ENCODE measurements at places on chromosomes 11 and 22.

GRCh38 chr11:75191330-75191717 is 40.4 kb downstream of the SLCO2B1 start:
- DNase-seq: no peak

DNA sequence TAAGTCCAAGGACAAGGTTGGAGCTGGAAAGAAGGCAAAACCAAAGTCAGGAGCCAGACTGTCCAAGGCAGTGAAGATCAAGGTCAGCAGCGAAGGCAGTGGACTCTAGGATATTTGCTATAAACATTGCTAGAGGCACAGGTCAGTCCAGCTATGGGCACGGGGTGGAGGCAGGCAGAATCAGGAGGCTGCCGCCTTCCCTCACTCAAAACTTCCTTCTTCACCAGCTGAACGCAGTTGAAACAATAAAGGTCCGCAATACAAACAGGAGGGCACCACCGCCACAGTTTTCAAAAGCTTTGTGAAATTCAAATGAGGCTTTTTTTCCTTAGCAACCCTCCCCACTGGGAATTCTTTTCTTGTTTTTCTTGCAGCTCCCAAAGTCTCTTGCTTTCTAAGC is 372.4 kb downstream of the NXPE2 start:
- no peak for DNase-seq

DNA sequence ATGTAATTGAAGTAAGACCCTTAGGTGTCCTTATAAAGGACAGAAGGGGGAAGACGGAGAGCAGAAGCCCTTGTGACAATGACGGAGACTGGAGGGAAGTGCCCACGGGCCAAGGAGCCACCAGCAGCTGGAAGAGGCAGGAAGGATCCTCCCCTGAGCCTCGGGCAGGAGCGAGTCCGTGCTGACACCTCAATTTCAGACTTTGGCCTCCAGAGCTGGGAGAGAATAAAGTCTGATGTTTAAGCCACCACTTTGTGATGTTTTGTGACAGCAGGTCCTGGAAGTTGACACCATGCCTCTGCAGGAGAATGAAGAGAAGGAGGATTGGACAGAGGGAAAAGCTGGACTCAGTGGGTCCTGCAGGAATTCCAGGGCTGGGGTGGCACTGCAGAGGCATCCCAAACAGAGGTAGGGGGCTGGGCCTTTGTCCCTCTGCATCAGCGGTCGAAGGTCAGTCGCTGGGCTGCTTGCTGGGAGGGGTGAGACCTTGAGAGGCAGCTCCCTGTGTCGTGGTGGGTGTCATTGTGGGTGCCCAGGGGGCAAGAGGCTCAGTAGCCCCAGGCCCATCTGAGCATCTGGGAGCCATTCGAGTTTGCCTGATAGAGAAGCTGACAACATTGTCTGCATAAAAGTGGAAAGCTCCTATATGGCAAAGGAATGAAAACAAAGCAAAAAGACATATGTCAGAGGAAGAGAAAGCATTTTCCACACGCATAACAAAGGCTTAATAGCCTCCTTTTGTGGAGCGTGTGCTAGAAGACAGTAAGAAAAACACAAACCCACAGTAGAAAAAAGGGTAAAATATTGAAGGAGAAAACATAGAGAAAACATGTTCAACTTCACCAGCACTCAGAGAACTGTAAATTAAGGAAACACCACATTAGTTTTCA is 68.8 kb downstream of the RTL6 start:
- DNase-seq: no peak

- DNase-seq: no peak
These were observed 7.5 kb upstream of the ST3GAL4 start for GRCh38 chr11:126347751-126348668.

- no peak for DNase-seq
These were observed 1.5 kb downstream of the GALNT18 start for GRCh38 chr11:11620173-11620920.

GRCh38 chr11:17528906-17529843 is 15.0 kb downstream of the USH1C start:
- no peak for DNase-seq

DNA sequence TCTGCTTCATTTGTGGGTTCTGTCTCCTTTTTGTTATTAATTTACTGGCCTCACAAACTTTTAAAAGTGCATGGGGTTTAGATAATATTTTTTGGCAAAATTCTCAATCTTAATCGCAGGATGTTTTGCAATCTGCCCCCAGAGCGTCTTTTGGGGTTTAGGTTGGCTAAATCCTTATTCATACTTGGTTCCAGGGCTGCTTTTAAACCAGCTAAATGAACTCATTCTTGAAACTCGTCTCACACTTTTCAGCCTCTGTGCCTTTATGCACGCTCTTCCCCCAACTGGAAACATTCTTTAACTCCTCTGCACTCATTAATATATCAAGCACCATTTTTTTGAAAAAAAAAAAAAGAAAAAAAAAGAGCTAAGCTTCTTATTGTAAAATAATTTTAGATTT is 131.7 kb downstream of the KIF18A start:
- no peak for DNase-seq

- DNase-seq: no peak
These were observed 15.4 kb downstream of the ARHGEF17 start for GRCh38 chr11:73323464-73323863.

DNA sequence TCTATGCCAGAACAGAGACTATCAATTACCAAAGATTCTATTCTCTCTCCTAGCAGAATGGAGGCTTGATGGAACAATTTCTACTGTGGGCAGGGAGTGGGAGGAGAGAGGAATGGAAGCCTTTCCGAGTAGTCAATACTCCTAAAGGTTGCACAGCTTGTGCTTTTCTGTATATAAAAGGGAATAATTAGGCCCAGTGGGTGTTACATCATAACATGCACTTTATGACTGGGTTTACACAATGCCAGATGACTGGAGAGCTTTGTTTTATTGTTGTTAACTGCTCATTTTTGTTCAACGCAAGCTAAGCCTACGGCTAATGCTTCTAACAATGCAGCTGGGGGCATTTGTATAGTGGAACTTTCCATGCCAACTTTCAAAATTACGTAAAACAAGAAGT is 2237.9 kb upstream of the RAG2 start:
- DNase-seq: no peak

DNA sequence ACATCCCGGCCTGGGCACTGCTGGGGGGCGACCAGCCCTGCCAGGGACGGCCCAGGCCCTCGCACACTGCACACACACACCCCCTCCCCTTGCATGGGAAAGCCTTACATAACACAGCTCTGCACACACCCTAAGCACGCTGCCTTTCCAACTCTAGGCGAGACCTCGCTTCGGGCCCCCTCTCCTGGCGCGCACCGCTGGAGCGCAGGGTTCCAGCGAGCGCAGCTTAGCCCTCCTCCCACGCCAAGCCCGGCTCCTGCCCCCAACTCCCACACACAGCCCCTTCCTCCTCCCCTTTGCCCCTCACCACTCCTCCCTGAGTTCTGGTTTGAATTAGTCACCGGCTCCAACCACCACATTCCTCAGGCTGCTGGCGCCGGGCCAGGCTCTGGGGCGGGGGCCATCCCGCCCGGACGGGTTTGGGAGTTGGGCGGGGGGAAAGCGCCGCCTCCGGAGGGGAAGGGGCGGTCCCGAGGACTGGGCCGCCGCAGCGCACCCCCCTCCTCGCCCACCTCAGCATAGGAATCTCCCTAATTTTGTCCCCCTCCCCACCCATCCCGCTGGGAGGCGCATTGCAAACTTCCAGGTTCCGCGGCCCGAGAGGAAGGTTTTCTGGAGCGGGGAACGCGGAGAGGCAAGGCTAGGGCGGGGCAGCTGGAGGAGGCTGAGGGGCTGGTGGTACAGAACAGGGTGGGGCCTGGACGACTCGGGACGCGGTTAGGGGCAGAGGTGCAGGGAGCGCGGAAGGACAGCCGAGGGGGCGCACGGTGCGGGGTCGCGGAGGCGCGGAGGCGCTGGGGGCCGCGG is 966 bp downstream of the AHNAK start:
- peak; percentile 72 for DNase-seq

DNA sequence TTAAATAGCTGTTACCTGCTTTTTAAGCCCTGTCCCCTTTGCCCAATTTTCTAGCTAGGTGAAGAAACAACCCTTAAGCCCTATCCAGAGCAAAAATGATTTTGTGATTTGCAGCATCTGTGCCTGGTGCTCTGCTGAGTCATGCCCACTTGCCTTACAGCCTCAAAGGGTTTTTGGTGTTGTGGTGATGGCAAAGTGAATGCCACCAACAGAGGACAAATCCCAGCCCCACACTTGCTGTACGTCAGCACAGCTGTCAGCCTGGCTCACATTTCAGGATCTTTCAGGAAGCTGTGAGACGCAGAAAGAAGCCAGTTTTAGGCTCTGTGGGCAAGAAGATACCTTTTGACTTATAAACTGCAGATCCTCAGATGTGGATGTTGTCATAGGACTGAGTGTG is 401.7 kb downstream of the TENM4 start:
- DNase-seq: no peak

- no peak for DNase-seq
These were observed 353.9 kb upstream of the TENM4 start for GRCh38 chr11:79794484-79795393.

GRCh38 chr22:49418943-49419342 is 408.7 kb downstream of the BRD1 start:
- no peak for DNase-seq

DNA sequence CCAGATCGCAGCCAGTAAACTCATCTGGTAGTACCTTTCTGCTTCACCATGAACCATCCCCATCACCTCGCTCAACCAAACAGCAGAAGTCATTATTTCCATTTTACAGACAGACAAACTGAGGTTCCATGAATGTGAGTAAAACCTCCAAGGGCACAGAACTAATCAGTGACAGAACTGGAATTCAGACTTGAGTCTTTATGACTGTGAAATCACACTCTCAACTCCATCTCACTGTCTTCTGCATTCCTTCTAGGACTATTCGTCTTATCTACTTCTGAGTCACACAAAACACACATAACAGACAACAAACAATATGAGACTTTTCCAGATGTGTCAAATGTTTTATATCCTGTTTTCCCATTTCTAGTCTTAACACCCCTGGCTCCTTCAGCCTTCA is 9.3 kb upstream of the NUP50 start:
- DNase-seq: no peak

DNA sequence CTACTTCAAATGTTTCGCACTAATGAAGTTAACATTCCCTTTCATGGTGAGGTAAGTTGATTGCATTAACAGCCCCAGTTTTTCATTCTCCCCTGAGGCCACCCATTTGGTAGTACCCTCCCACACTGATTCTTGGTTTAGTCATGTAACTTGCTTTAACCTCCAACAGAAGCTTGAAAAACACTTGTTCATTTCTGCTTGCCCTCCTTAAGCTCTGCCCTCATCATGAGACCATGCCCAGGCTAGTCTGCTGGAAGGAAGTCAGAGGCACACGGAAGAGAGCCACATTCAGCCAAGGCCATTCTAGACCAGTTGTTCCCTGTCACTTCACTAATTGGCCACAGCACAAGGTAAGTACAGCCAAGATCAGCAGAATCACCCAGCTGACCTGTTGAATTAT is 50.7 kb upstream of the CD44 start:
- no peak for DNase-seq

DNA sequence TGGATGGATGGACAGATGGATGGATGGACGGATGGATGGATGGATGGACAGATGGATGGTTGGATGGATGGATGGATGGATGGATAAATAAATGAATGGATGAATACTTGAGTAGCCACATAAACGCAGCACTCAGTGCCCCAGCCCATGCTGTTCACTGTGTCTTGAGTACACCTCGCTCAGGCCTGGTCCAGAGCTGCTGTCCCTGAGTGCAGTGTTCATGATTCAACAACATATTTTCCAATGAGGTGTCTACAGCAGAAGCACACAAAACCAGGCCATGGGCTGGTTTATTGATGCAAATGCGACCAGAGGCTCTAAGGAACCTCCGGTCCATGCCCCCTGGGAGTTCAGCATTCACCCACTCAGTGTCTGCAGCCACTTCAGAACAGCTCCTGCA is 584.3 kb downstream of the BRD1 start:
- DNase-seq: no peak

DNA sequence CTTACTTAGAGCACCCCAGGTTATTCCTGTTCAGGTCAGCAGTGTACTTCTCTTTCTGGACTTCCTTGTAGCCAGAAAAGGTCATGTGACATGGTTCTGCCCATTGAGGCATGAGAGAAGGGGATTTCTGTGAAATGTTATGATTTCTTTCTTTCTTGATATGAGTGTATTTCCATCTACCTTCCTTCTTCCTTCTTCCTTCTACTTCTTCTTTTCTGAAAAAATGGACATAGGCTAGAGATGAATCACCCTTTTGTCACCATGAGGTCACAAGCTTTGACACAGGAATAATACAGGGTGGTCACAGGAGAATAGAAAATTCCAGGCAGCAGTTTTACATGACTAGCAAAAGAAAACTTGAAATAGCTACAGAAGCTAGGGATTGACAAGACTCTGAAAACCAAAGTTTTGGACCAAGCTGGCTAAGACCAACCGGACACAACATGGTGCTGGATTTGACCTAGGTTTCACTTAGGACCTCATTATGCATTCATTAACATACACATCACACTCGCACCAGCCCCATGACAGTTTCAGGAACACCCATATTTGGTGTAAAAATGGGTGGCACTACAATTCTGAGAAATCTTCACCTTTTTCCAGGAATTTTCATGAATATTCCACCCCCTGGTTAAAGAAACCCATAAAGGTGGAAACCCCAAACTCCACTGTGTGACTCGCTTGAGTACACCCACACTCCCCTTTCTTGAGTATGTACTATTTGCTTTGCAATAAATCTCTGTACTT is 21.2 kb upstream of the MAP6 start:
- DNase-seq: no peak

DNA sequence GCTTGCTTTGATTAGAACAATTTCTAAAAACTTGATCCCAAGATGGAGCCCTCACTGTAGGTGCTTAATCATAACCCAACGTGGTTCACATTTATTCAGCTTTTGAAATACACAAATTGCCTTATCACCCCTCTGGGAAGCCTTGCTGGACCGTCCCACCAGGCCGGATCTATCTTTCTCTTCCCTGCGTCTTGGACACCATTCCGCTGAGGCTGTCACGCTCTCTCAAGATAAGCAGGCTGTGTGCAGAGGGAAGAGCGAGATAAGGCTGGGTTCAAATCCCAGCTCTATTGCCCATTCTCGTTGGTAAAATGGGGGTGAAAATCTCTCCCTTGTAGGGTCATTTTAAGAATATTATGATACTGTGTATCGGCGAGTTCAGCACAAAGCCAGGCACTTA is 20.5 kb upstream of the TP53I11 start:
- no peak for DNase-seq
